NCI-H1105 treated with DMSO at 0.1 percent for 48 hours (cell line): ENCODE measurements at places on chromosomes 3 and 15.

DNA sequence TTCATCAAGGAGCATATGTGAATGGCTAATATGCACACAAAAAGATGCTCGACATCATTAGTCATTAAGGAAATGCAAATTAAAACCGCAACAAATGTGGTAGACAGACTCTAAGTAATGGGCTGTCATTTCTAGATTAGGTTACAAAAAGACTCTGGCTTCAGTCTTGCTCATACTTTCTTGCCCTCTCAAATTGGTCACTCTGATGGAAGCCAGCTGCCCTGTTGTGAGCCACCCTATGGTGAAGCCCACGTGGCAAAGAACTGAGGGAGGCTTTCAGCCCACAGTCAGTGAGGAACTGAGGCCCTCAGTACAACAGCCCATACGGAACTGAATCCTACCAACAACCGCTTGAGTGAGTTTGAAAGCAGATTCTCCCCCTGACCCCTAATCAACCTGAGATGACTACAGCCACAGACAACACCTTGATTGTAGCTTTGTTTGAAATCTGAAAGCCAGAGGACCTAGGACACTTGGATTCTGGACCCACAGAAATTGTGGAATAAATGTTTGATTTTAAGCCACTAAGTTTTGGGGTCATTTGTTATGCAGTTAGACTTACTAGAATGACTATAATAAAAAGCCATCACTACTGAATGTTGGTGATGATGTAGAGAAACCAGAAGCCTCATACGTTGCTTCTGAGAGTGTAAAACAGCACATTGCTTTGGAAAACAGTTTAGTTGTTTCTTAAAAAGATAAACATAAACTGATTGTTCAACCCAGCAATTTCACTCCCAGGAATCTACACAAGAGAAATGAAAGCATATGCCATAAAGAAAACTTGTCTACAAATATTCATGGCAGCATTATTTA, 45.7 kb downstream of the EHHADH start:
- no peak for DNase-seq

DNA sequence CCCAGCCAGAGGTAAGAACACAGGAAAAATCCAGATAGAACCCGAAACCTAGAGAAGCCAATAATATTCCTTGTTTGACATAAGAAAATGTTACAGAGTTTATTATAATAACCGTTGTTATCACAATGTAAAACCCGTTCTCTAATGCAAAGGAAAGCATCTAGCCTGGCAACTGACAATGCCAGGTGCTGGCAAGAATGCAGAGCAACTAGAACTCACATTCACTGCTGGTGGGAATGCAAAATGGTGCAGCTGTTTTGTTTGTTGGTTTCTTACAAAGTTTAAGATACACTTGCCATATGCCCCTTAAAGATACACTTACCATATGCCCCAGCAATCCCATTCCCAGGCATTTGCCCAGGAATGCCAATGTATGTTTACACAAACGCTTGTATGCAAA, 23.4 kb downstream of the VPS39 start:
- no peak for DNase-seq

DNA sequence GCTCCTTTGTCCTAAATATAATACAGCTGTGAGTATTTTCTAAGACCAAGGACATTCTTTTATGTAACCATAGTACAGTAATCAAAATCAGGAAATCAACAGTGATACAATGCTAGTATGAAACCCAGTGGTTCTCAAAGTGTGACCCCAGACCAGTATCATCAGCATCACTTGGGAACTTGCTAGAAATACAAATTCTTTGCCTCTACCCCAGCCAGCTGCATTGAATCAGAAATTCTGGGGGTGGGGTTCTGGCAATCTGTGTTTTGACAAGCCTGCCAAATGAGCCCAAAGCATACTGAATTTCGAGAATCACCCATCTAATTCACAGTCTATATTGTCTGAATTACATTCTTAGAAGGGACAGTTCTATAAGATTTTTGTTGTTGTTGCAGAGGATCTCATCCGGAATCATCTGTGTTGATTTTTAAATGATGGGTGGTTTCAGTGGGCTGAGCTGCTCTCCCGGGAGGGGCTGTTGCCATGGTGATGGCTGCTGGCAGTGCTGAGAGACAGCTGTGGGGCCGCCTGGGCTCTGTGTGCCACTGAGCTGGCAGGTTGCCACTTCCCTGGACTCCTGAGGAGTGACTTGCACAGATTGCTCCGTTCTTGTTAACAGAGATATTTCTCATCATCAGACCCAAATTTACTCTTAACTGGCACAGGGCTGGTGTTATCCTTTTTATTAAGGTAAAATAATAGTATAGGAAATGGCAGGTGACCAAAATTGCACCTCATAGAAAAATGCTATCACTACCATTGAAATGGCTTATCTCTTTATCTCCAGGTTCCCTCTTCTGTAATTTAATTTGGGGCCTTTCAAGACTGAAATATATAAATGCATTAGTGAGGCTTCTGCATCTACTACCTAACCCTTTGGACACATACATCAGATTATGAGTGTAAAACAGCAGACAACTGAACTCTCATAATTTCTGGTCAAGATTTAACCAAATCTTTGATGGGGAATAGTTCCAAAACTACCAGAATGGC, 56.5 kb downstream of the NEK11 start:
- DNase-seq: peak; percentile 96

GRCh38 chr3:148601766-148602685, 95.7 kb upstream of the AGTR1 start:
- no peak for DNase-seq

DNA sequence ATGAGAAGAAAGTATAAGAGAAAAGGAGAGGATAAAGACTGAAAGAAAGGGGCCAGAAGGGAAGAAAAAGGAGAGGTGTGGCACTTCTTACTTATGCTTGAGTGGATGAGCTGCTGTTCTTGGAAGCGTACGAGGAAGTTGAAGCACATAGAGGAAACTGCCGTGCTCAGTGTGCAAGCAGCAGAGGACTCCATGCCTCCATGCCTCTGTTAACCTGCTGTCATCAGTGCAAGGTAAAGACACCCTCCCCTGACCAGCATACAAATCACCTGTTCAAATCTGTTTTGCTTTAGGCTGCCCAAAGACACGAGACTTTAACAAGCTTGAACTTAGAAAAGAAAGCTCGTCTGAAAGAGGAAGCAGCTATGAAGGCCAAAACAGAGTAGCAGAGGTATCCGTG, 6.4 kb downstream of the WDR5B start:
- no peak for DNase-seq

GRCh38 chr3:167773584-167773983, 38.1 kb downstream of the SERPINI1 start:
- DNase-seq: no peak

DNA sequence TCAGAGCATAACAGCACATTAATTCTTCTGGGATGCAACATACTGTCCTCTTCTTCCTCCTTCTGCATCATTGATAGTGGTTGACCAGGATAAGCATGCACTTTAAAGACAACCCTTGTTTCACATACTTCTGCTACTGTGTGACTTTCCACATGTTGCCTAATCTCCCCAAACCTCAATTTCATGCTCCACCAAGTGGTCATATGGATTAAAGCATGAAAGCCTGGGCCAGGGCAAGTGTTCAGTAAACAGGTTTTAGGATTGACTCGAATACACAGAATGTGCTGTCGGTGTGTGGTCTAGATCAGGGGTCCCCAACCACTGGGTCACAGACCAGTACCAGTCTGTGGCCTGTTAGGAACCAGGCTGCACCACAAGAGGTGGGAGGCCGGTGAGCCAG, 22.5 kb upstream of the BFSP2 start:
- DNase-seq: peak; percentile 38

- peak; percentile 40 for DNase-seq
Measured at GRCh38 chr15:83248151-83249029, 36.1 kb downstream of the BNC1 start.

GRCh38 chr3:106381939-106382335, 513.1 kb upstream of the CBLB start:
- peak; percentile 97 for DNase-seq

DNA sequence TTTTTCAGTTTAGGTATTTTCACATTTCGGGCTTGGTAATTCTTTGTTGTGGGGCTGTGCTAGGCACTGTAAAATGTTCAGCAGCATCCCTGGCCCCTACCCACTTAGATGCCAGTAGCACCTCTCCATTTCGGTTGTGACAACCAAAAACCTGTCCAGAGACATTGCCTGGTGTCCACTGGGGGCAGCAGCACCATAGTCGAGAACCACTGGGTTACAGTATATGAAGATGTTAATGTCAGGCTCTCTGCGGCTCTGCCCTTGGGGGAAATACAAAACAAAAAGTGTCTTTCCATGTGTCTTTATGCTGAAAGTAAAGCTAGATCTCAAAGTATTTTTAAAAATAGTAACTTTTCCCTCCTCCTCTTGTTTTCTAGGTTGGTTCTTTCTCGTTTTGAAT, 177.2 kb downstream of the ITPR1 start:
- no peak for DNase-seq

DNA sequence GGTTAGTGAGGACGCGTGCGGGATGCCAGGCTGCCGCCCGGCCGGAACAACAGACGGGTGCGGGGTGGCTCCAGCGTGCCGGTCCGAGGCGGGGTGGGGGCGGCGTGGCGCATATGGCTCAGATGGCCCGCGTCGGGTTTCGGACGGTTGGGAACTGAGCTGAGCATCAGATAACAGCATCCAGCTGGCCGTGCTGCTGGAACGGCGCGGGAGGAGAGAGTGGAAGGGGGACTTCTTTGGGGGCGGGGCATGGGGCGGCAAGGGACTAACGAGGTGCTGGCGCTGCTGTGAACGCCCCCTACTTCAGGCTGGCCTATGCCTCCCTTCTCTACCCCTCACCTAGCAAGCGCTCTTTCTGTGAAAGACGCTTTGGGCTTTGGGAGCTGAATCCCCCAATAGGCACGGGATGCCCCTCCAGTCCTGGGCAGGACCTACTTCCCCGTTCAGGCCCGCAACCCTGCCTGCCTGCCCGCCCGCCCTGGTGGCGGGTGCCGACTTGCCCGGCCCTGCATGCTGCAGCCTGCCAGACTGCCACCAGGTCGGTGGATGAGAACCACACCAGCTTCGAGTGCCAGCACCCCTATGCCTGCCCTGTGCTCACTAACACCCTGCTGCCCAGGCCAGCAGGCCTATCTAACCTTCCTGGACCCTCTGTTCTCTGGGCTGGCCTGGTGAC, 542 bp downstream of the INKA1 start:
- DNase-seq: peak; percentile 56

DNA sequence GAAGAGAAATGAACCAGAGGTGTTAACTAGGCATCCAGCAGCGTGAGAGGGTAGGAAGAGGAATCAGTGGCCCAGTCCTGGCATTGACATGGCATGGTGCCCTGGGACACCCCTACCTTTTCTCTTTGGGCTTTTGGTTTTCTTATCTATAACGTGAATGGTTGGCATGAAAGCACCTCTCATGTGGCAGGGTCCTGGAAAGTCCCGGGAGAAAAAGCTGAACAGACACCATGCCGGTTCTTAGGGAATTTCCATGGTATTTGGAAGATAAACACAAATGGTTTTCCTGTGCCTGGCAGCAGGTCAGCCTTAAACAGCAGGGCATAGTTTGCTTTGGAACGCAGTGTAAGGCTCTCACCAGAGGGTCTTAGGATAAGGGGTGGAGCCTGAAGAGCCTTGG, 15.4 kb downstream of the ARNT2 start:
- DNase-seq: no peak

DNA sequence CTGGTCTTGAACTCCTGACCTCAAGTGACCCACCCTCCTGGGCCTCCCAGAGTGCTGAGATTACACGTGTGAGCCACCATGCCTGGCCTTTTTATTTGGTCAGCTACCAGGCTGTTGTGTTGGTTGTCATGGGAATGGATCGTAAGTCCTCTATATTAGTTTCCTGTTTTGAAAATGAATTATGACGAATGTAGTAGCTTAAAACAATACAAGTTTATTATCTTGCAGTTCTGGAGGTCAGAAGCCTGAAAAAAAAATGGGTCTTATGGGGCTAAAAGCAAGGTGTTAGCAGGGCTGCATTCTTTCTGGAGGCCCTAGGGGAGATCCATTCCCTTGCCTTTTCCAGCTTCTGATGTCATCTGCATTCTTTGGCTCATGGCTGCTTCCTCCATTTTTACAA, 25.1 kb upstream of the HERC1 start:
- DNase-seq: no peak

GRCh38 chr3:130661140-130661891, 85.3 kb downstream of the PIK3R4 start:
- DNase-seq: no peak

DNA sequence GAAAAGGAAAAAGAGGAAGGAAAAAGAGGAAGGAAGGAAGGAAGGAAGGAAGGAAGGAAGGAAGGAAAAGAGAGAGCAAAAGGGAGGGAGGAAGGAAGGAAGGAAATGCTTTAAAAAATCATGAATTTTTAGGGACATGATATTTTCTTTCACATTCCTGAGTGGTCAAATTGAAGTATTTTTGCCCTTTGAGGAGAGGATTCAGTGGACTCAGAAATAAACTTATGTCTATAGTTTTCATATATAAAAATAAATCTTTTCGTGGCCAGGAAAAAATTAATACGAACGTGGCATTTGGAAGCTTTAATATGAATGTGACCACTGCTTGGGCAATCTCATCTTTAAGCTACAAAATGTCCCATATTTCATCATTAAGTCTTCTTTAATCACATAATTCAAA, 183.0 kb upstream of the TMCO5A start:
- DNase-seq: no peak

- DNase-seq: no peak
Measured at GRCh38 chr15:33101036-33101435, 93.5 kb downstream of the FMN1 start.

DNA sequence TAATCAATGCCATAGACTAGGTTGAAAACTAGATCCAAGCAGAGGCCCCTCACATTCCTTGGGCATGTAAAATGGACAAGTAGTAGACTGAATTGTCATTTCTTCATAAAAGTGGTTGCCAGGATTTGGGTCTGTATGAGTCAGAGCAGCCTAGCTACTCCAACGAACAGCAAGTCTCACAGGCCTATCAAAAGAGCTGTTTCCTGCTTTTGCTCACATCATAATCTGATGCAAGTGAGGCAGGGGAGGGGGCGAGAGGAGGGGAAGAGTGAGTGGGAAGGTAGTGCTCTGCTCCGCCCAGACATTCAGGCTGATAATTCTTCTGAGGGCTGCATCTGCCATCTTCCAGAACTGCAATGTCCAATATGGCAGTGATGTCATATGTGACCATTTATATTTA, 228.9 kb upstream of the PRICKLE2 start:
- no peak for DNase-seq

- DNase-seq: no peak
Measured at GRCh38 chr15:80441714-80442113, 37.5 kb downstream of the ARNT2 start.

GRCh38 chr3:180184816-180185215, 148.1 kb upstream of the PEX5L start:
- no peak for DNase-seq

DNA sequence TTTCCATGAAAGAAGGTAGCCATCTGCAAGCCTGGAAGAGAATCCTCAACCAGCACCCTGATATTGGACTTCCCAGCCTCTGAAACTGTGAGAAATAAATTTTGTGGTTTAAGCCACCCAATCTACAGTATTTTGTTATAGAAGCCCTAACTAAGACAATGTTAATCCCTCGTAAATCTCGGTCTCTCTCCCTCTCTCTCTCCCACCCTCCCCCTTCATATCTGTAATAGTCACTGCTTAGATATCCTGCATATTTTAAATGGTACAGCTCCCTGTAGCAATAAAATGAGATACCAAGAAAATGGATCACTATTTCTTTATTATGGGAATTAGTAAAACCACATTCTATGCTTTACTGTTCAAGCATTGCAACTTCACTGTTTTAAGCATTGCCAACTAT, 21.0 kb upstream of the FAM174B start:
- DNase-seq: no peak

GRCh38 chr3:42148982-42149432, 57.9 kb downstream of the TRAK1 start:
- DNase-seq: no peak

GRCh38 chr3:53155760-53156159, 5.2 kb upstream of the PRKCD start:
- no peak for DNase-seq
